Activated naive CD4-positive, alpha-beta T cell (primary cell): ENCODE measurements at places on chromosomes 11 and 22.
A peak's percentile ranks its signal among the peaks of the same experiment; 100 is the strongest.

DNA sequence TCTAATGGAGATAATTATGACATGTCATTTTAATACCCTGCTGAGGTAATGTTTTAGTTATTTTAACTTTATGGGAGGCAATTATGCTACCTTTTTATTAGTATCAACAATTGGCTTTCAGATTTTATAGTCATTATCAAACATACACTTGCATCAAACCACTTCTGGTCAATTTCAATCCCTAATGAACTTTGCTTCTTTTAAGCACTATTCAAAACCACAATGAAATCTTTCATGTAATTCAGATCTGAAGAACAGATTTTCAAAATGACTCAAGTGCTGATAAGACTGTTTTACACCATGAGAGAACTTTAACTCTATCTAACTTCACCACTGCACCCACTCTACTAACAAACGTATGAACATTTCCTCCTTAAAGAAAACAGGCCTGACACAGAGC, 25.9 kb upstream of the CCDC34 start:
- DNase-seq, result no peak

- no peak for DNase-seq
These were observed 13.6 kb upstream of the NUP160 start for GRCh38 chr11:47861728-47862127.

GRCh38 chr11:125222494-125222893, 57.9 kb downstream of the PKNOX2 start:
- no peak for DNase-seq

- DNase-seq, result no peak
These were observed 61.6 kb downstream of the C11orf65 start for GRCh38 chr11:108405706-108406105.

- no peak for DNase-seq
These were observed 59.8 kb downstream of the TMEM135 start for GRCh38 chr11:87097582-87097981.

DNA sequence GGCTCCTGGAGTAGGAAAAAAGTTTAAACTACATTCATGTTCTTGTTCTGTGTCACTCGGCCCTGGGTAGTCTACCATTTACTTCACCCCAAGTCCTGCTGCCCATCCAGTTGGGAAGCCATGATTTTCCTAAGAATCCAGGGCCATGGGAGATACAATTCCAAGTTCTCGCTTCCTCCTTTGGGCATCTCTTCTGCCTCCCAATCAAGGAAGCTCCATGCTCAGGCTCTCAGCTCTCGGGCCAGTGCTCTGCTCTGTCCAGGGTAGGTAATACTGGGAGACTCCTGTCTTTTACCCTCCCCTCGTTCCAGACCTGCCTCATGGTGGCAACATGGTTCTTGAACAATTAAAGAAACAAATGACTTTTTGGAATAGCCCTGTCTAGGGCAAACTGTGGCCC, 60.6 kb downstream of the TIMP3 start:
- no peak for DNase-seq

GRCh38 chr11:2777871-2778629, 78.3 kb upstream of the KCNQ1OT1 start:
- no peak for DNase-seq

GRCh38 chr11:34461215-34461614, 22.5 kb downstream of the CAT start:
- no peak for DNase-seq

- no peak for DNase-seq
These were observed 27.4 kb upstream of the IZUMO1R start for GRCh38 chr11:94276943-94277342.

DNA sequence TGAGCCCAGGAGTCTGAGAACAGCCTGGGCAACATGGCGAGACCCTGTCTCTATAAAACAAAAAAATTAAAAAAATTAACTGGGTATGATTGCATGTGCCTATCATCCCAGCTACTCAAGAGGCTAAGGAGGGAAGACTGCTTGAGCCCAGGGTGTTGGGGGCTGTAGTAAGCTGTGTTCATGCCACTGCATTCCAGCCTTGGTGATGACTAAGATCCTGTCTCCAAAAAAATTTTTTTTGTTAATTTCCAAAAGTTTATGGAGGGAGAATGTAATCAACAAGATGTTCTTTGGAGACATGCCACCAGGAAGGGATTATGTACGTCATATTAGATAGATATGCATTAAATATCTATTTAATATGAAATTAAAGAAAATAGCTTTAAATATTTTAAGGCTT, 267.5 kb downstream of the SBF2 start:
- no peak for DNase-seq

DNA sequence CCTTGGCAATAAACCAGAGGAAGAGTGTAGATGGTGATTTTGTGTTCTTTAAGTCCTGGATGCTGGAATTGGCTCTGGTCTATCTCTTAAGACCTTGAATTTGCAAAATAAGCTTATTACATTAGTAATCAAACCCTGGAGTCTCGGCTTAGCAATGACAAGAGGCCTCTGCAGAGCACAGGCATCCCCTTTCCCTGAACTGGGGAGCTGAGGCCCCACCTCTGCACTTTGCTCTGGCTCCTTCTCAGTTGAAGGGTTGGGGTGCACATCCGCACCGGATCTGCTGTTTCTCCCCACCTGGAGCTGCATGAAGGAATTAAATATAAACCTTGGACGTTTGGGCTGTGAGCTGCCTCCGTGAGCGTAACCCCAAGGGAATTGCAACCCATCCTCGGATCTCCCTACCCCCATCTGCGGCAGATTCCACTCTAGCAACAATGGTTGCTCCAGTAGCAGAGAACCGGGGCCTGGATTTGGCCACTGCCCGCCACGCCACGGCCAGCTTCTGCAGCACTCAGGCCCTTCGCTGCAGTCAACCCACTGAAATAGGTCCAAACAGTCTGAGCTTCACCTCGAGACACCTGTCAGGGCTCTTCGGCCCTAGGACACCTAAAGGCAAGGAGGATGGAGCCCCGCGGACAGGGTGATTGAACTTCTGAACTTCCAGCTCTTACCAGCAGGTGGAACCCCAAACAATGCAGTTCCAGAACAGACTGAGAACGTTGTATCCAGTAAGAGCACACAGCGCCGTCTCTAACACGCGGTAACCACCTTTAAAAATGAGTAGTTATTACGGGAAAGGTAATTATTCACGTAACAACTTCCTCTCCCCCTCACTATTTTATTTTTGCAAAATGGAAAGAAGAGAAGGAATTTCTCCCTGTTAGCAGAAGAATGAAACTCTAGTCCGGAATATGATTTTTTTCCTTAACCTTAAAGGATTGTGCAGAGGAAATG, 54.8 kb upstream of the CAPRIN1 start:
- DNase-seq, result peak; percentile 51

GRCh38 chr11:127003260-127003981, 2.9 kb upstream of the KIRREL3 start:
- no peak for DNase-seq

DNA sequence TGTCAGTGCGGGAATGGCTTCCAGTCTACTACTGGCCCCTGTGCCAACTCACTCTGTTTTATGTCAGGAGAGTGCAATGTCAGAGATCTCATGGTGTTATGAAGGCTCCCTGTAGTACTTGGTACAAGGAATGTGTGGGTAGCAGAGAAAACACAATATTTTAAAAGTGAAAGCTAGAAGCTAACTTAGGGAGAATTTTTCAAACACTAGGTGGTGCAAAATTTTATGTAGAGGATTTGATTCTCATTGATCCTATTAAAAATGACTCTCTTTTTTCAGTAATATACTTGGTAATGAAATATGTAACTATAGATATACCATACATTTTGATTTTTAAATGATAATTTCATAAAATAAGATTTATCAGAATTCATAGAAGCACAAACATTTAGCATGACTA, 134.7 kb downstream of the JRKL start:
- no peak for DNase-seq

DNA sequence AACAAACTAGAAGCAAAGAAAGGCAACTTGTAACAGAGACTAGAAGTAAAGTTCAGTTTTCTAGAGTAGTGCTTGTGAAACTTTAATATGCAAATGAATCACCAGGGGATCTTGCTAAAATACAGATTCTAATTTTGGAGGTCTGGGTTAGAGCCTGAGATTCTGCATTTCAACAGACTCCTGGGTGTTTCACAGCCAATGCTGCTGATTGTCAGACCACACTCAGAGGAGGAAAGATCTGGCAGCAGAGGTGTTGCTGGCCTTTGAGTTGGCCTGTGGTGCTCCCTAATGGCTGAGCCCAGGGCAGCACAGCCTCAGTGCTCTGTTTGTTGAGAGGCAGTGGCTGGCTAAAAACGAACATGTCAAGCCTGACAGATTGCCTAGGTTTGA, 5.4 kb downstream of the CRY2 start:
- no peak for DNase-seq

- DNase-seq, result no peak
These were observed 303.7 kb upstream of the ARHGAP42 start for GRCh38 chr11:100383357-100383865.

DNA sequence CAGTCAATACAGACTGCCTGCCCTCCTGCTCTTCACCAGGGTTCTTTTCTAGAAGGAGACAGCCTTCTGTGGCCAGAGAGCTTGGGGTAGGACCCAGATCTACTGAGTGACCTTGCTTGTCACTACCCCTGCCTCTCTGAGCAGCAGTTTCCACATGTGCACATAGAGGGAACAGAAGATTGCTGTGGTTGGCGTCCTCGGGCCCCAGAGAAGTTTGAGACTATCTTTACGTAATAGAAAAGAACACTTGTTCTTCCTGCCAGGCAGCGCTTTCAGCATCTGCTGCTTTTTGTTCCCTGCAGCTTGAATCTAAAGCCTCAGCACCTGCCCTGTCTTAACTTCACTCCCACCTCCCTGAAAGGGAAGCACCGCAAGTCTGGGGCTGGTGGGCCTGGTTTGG, 1.9 kb upstream of the FKBP2 start:
- no peak for DNase-seq

GRCh38 chr11:61543606-61544306, 35.2 kb downstream of the LRRC10B start:
- DNase-seq, result no peak

DNA sequence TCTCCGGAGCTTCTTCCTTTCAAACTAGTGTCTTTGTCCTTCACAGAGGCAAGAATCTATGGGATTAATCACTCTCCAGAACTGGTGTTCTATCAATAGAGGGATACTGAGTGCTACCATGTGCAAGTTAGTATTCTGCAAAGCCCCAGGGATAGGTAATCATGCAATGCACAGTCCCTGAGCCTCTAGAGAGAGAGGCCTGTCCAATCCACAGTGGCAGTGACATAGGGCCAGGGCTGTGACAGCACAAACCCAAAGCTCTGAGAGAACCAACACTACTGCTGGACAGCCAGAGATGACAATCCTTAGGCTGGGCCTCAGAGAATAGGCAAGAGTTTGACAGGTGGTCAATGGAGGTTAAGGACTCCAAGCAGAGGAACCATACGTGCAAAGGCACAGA, 66.8 kb upstream of the USP47 start:
- DNase-seq, result no peak

DNA sequence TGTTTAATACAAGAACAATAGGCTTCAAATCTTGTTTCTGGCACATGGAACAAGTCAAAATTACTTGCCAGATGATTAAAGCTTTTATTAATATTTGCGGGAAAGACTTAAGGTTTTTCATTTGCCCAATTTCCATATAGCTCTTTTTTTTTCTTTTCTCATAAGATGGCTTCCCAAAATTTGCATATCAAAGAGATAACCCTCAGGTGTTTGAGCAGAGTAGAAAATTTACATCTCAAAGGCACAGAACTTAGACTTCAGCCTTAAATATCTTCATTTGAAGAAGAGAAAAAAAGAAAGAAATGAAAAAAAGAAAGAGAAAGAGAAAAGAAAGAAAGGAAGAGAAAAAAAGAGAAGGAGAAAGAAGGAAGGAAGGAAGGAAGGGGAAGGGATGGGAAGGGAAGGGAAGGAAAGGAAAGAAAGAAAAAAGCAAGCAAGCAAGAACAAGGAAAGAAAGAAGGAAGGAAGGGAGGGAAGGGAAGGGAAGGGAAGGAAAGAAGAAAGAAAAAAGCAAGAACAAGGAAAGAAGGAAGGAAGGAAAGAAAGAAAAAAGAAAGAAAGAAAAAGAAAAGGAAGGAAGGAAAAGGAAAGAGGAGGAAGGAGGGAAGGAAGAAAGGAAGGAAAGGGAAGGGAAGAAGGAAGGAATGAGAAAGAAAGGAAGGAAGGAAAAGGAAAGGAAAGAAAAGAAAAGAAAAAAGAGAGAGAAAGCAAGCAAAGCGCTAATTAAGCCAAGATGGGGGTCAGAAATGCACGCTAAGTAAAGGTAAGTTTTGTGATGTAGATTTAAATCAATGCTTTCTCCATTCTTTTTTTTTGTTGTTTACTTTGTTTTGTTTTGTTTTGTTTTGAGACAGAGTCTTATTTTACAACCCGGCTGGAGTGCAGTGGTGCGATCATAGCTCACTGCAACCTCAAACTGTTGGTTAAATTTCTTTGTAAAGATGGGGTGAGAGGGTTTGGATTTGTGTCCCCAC, 20.2 kb upstream of the IFITM3 start:
- no peak for DNase-seq

GRCh38 chr11:43567396-43567975, 113.1 kb upstream of the HSD17B12 start:
- DNase-seq, result no peak

DNA sequence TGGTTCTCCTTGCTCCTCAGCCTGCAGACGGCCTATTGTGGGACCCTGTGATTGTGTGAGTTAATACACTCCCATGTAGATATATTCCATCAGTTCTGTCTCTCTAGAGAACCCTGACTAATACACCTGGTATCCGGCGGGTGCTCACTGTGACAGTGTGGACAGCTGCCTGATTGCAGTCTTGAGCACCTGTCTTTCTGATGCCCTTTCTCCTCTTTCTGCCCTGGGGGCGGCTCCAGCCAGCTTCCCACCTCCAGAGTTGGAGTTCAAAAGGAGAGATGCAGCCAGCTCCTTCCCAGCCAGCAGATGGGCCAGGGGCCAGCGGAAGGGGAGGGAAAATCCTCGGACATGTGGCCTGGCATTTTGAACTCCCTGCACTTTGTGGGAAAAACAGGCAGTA, 15.0 kb downstream of the SMIM38 start:
- DNase-seq, result no peak

GRCh38 chr11:4111834-4112233, 17.2 kb downstream of the RRM1 start:
- no peak for DNase-seq

DNA sequence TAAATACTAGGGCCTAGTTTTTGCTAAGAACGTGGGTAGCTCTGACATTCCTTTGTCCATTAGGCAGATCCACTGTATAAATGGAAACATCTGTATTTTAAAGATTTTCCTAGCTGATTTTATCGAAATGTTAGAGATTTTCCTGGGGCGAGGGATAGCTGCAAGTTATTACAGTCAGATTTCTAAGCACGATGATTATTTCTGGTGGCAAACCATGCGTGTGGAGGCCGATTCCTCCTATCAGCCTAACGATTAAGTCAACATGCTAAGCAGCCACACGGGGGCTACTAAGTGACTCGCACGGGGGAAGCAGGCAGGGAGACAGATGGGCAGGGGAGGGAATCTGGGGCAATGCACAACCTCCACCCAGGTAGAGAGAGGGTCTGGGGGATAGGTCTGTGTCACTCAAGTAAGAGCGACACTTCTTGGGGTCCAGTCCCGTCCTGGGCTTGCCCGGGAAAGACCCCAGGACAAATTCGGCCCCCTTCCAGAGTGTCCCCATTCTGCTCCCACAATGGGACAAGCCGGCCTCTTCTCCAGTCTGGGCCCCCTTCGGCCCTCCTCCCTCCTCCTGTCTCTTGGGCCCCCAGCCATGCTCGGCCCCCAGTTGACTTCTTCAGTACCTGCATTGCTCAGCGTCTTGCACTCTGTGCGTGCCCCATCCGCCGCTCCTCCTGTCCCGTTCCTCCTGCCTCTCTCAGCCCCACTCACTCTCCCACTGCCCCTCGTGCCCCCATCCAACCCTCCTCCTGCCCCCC, 571 bp downstream of the C11orf24 start:
- peak; percentile 44 for DNase-seq

GRCh38 chr22:26610072-26610958, 7.5 kb downstream of the CRYBB1 start:
- DNase-seq, result no peak

- no peak for DNase-seq
These were observed 592.4 kb downstream of the TBC1D22A start for GRCh38 chr22:47354668-47355387.
